ENCODE measurements at places on chromosomes 12 and 14.

DNA sequence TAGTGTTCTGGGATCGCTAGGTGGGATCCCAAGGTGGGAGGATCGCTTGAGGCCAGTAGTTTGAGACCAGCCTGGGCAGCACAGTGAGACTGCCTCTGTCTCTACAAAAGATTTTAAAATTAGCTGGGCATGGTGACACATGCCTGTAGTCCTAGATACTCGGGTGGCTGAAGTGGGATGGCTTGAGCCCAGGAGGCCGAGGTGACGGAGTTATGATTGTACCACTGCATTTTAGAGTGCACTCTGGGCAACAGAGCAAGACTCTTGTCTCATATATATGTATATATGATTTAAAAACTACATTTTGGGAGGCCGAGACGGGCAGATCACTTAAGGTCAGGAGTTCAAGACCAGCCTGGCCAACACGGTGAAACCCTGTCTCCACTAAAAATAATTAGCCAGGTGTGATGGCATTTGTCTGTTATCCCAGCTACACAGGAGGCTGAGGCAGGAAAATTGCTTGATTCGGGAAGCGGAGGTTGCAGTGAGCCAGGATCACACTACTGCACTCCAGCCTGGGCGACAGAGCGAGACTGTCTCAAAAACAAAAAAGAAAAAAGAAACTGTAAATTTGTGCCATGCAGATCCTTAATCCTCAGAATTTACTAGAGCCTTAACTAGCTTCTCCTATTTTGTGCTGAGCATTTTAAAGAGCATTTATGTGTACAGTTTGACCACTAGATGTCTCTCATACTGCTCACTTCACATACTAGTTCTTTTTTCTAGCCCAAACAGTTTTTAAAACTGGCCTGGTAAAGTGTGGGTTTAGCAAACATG lies 114.8 kb downstream of the MON2 start:
- no peaks in the 10 kb centered on the region for H3K27me3 ChIP-seq
- H3K4me1 ChIP-seq, result peaks cover 2% of the 10 kb centered on the region
- H3K4me3 ChIP-seq, result no peak overlapping the region

- no peak overlapping the region for H3K4me3 ChIP-seq
- H3K27ac ChIP-seq, result no peak overlapping the region
- peaks cover 12% of the 10 kb centered on the region for H3K27me3 ChIP-seq
- no peaks in the 10 kb centered on the region for H3K36me3 ChIP-seq
These were observed 188.0 kb upstream of the E2F7 start for GRCh38 chr12:77253321-77253720.

DNA sequence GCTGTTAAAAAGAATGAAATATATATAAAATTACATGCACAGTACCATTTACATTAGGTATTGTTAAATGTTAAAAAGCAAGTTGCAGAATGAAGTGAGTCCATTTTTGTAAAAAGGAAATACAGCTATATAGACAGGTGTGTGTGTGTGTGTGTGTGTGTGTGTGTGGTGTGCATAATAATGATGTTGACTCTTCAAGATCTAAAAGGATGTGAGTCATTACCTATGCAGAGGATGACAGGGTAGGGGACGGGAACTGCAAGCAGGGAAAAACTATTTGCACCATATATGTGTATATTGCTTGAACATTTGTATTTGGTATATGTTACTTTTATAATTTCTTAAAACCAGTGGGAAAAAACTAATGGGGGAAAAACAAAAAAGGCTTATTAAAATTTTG lies 3.1 kb downstream of the C14orf39 start:
- H3K27me3 ChIP-seq, result peaks cover 35% of the 10 kb centered on the region
- H3K4me3 ChIP-seq, result no peak overlapping the region
- H3K27ac ChIP-seq, result no peak overlapping the region

DNA sequence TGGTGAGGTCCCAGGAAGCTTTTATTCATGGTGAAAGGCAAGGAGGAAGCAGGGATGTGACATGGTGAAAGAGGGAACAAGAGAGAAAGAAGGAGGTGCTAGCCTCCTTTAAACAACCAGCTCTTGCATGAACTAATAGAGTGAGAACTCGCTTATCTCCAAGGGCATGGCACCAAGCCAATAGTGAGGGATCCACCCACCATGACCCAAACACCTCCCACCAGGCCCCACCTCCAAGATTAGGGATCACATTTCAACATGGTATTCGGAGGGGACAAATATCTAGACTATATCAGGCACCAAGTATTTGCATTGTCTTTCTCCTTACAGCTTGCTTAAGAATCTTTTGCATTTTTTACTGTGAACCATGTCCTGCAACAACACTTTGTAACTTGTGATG lies 91.9 kb upstream of the DHRS4 start:
- no peaks in the 10 kb centered on the region for H3K4me1 ChIP-seq
- H3K4me3 ChIP-seq, result no peak overlapping the region
- no peaks in the 10 kb centered on the region for H3K27me3 ChIP-seq
- DNase-seq, result no peak

Data from mesothelial cell of epicardium (in vitro differentiated cells).